Uterine smooth muscle cell (primary cell): ENCODE measurements at places on chromosomes 3 and 15. TPM values are rescaled to one million over a fixed set of nuclear protein-coding genes. Genes with fewer than 3 reads are reported as not detected.

The KPNA1 gene
- 34.5 and 54.9 TPM in 2 replicates for total RNA-seq

The GOLGA8O gene
- total RNA-seq = 1.7 TPM in 1 of 2 replicates, not detected in the other

The DAZL gene
- not detected in 2 replicates for total RNA-seq

The ARHGAP31 gene
- total RNA-seq = 5.1 and 5.8 TPM in 2 replicates

The ILDR1 gene
- total RNA-seq = not detected in 2 replicates

The GLDN gene
- 0.22 and 0.37 TPM in 2 replicates for total RNA-seq

The RETNLB gene
- not detected in 2 replicates for total RNA-seq

The ACSBG1 gene
- total RNA-seq = under 0.01 and 0.25 TPM in 2 replicates

The HTR3E gene
- not detected in 2 replicates for total RNA-seq

The TPRG1 gene
- 0.87 and 1.8 TPM in 2 replicates for total RNA-seq

The CNTN6 gene
- total RNA-seq = under 0.01 TPM in 1 of 2 replicates, not detected in the other

The PLSCR4 gene
- 7.0 and 18.1 TPM in 2 replicates for total RNA-seq

The CKMT1B gene
- total RNA-seq = not detected in 2 replicates

The DPPA2 gene
- total RNA-seq = not detected in 2 replicates

The P3H2 gene
- 14.1 and 15.7 TPM in 2 replicates for total RNA-seq

The HIGD2B gene
- total RNA-seq = not detected in 2 replicates

The WDR49 gene
- under 0.01 and 0.25 TPM in 2 replicates for total RNA-seq

The CATSPER2 gene
- total RNA-seq = 2.1 and 2.9 TPM in 2 replicates

The TRPM1 gene
- total RNA-seq = not detected in 2 replicates

The PTH1R gene
- 1.00 and 1.1 TPM in 2 replicates for total RNA-seq

The FSIP1 gene
- 1.3 and 1.5 TPM in 2 replicates for total RNA-seq

The COL6A5 gene
- total RNA-seq = under 0.01 TPM in 1 of 2 replicates, not detected in the other

The LRRC31 gene
- not detected in 2 replicates for total RNA-seq

The RBPMS2 gene
- under 0.01 TPM in 2 replicates for total RNA-seq

The C3orf70 gene
- 0.75 and 1.4 TPM in 2 replicates for total RNA-seq

The CD276 gene
- 151 and 164 TPM in 2 replicates for total RNA-seq

The GOLGA8R gene
- 1.9 and 4.6 TPM in 2 replicates for total RNA-seq

The SI gene
- total RNA-seq = not detected in 2 replicates

The GOLGA6L6 gene
- not detected in 2 replicates for total RNA-seq

The C3orf80 gene
- total RNA-seq = 1.7 and 4.9 TPM in 2 replicates

The SERINC4 gene
- total RNA-seq = 0.11 TPM in 1 of 2 replicates, not detected in the other

The TRIM69 gene
- total RNA-seq = 12.4 and 15.1 TPM in 2 replicates

The EOMES gene
- not detected in 2 replicates for total RNA-seq

The BRPF1 gene
- total RNA-seq = 17.4 and 19.8 TPM in 2 replicates

The GOLGA8M gene
- total RNA-seq = 0.44 and 2.5 TPM in 2 replicates

The CMTM8 gene
- 0.12 and 0.22 TPM in 2 replicates for total RNA-seq

The POTEB gene
- total RNA-seq = not detected in 2 replicates

The FMN1 gene
- 5.5 and 11.0 TPM in 2 replicates for total RNA-seq

The FANCD2OS gene
- total RNA-seq = not detected in 2 replicates

The SEMA3B gene
- 6.8 and 29.5 TPM in 2 replicates for total RNA-seq

The SLC28A2 gene
- not detected in 2 replicates for total RNA-seq

The GPR149 gene
- not detected in 2 replicates for total RNA-seq

The RHOV gene
- not detected in 2 replicates for total RNA-seq

The NANOGP8 gene
- not detected in 2 replicates for total RNA-seq

The BCL2A1 gene
- 4.9 and 27.1 TPM in 2 replicates for total RNA-seq

The CCK gene
- 0.62 and 1.1 TPM in 2 replicates for total RNA-seq

The MAGEL2 gene
- total RNA-seq = under 0.01 and 0.25 TPM in 2 replicates

The DIS3L gene
- 26.0 and 27.6 TPM in 2 replicates for total RNA-seq

The DUOXA2 gene
- not detected in 2 replicates for total RNA-seq

The ZCWPW2 gene
- total RNA-seq = 0.22 and 0.87 TPM in 2 replicates

The TM4SF18 gene
- total RNA-seq = 0.22 and 0.37 TPM in 2 replicates

The ESYT3 gene
- total RNA-seq = 4.5 and 6.5 TPM in 2 replicates

The OXTR gene
- total RNA-seq = 8.9 and 12.1 TPM in 2 replicates

The LRRC2 gene
- 1.9 and 7.4 TPM in 2 replicates for total RNA-seq
